ENCODE measurements at places on chromosomes 7 and 10.

- no peak for DNase-seq
Measured at GRCh38 chr10:76175533-76176165, 744.2 kb downstream of the LRMDA start.

DNA sequence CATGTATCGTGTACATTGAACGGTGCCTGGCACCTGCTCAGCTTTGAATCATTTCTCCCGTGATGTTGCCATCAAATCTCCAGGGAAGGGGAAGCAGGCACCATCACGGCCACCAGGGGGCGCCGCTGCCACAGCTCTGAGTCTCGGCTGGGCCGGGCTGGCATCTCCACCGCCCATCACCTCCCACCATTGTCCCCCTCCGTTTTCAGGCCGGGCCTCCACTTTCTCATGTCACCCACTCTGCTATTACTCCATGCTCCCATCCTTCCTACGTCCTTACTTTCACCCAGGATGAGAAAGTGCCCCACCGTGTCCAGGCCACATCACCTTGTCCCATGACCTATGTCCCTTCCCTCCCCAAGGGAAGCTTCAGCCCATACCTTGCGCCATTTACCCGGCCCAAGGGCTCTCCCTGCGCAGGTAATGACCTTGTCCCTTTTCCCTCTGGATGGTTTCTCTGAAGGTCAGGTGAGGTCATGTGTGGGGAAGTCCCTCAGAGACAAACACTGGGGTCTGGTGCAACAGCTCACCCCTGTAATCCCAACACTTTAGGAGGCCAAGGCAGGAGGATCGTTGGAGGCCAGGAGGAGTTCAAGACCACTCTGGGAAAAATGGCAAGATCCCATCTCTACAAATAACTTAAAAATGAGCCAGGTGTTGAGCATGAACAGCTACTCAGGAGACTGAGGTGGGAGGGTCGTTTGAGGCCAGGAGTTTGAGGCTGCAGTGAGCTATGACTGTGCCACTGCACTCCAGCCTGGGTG, 31.8 kb upstream of the OCM2 start:
- DNase-seq = peak; percentile 41

DNA sequence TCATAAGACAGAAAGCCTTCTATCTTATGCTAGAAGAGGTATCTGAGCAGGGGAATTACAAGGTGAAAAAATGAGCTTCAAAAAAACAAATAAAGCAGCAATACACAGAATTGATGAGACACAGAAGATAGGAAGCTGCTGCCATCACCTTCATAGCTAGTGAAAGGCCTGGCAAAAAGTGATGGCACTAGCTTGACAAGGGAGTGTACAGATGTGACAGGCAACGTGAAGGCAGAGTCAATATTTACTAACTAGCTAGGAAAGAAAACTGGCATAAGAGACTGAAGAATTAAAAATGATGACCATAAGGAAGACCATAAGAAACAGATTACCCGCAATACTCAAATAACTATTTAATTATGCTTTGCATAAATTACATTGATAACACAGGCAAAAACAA, 9.4 kb downstream of the GPR22 start:
- DNase-seq = no peak

GRCh38 chr10:7337431-7338171, 73.2 kb downstream of the SFMBT2 start:
- no peak for DNase-seq

- DNase-seq = no peak
Measured at GRCh38 chr7:124686543-124687171, 78.9 kb downstream of the GPR37 start.

DNA sequence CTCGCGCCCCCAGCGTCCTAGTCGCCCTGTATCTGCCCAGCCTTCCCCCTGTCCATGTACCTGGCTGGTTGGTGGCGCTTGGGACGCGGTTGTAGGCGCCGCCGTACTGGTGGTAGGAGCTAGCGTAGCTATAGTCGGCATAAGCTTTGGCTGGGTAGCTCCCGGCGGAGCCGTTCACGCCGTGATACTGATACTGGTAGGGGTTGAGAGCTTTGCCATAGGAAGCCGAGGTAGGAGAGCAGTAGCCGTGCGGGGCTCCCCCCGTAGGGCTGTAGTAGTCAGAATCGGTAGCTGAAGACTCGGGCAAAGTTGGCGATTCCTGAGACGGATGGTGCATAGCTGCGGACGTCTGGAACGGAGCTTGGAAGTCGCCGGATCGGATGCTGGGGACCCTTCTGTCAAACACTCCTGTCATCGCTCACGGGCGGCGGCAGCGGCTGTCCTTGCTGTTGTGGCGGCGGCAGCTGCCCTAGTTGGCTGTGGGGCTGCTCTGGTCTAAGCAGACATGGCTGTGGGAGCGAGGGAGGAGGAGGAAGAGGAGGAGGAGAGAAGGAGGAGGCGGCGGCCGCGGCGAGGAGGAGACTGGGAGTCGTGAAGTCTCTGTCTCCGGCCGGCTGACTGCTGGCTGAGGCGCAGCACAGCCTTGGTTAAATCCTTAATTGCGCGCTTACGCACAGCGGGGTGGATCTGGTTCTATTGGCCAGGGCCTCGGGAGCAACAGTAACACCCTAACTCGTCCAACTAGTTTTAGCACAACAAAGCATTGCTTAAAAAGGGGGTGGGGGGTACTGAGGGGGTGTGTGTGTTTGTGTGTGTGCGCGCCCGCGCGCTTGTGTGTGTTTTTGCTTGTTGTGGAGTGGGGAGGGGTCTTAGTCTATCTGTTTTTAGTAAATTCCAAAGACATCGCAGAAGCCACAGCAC, at the start of gene DLX5:
DLX5 (minus strand) TSS at position 623 of the 921 bp plus-strand sequence; CDS start at position 415, 208 bp downstream.
- no peak for DNase-seq

DNA sequence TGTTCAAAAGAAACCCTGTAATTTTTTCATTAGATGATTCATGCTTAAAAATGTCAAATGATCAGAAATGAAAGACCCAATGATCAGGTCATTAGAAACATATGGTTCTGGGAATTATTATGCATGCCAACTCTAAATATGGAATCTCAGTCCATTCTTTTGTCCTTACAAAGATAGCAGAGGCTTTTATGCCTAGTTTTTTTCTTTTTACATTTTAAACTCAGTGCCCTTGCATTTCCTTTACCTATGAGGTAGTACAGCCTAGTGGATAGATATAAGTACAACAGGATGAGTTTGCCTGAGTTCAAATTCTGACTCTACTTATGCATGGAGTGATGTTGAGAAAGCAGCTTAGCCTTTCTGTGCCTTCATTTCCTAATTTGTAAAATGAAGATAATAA, 392.9 kb downstream of the SUGCT start:
- no peak for DNase-seq

DNA sequence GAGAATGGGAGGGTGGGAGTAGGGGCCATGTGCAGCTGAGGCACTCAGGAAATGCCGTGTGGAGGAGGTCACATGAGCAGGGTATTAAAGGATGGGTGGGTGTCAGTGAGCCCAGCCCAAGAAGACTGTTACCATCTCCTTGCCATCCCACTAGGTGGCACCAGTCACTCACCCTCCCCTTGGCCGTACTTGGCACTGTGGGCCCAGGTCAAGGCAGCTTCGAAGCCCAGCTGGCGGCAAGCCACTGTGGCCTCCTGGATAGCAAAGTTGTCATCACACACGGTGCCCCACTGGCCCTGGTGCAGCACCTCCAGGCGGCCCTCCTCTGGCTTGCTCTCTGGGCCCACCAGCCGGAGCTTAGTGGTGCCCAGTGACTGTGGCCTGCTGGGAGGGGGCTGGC, 5.4 kb downstream of the LOXL4 start:
- DNase-seq = peak; percentile 81

DNA sequence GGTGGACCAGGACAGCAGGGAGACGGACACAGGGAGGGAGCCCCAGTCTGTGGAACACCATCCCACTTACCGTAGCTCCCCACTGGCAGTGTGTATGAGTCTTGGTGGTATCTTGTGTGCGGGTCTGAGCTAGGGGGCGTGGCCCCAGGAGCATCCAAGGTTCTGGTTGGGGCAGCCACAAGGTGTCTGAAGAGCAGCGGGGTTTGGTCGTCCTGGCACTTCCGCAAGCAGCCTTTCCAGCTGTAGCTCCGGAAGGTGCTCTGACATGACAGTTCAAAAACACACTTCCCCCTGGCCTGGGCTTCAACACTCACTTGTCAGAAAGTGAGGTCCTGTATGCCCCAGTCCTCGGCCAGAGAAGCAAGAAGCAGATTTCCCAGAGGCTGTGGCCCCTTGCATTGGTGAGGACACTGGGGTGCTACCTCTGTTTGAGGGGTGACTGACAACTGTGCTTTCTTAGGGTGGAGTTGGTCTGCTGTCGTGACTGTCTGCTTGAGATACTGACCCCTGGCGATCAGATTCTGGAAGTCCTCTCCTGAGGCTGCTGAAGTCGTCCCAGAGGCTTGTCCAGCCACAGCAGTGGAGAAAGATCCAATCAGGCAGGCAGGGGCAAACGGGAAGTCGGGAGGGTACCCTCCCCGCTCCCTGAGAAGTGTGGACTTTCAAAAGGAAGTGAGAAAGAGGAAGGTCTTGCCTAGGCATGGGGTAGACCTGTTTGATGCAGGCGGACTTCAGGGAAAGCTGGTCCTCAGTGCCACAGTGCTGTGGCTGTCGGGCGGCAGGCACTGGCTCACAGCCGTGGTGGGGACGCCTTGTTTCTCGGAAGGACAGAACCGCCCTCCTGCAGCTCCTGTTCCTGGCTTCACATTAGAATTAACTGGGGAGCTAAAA, 51.4 kb upstream of the PFKFB3 start:
- no peak for DNase-seq

DNA sequence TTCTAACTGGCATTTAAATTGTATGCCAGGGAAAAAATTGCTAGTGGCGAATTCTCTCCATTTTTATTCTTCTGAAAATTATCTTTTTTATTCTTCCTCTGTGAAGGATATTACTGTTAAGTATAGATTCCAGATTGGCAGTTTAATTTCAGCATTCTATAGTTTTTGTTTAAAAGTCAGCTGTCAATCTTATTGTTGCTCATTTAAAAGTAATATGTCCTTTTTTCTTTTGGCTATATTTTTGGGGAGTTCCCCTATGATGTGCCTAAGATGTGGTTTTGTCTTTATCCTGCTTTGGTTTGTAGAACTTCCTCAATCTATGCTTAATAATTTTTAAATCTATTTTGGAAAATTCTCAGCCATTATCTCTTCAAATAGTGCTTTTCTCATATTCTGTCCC, 135.9 kb downstream of the ARHGAP12 start:
- no peak for DNase-seq

- no peak for DNase-seq
Measured at GRCh38 chr10:120514959-120515358, 57.9 kb downstream of the PLPP4 start.

DNA sequence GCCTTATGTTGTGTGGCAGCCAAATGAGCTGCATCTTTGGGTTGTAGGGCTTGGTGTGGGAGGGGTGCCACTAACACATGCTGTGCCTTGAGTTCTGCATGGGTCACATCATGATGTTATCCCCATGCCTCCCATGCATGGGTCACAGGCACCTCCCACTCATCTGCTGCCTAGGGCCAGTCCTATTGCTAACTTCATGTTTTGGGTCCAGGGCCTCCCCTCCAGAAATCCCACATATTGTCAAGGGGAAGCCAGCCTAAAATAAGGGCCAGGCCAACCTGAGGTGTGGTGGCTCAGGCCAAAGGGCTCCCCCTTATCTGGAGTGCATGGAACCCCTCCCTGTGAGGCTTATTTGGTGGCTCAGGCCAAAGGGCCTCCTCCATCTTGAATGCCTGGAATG, 299.0 kb downstream of the RPS24 start:
- DNase-seq = no peak

GRCh38 chr10:15725603-15726002, 5.9 kb upstream of the ITGA8 start:
- no peak for DNase-seq

DNA sequence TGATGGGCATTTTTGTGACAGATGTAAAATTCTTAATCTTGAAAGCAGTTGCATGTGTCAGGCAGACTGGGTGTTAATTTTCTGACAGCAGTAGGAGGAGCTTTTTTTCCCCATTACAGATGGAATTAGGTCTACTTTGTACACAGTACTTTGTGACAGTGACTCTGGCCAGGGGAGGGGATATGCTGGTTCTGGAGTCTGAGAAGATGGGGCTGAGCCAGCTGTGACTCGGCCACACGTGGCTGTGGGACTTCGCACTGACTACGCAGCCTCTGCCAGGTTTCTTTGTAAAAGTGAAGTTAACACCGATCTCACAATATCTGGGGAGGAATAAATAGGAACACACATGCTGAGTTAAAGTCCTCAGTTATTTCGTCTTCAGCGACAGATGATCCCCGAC, 95.4 kb downstream of the MGMT start:
- no peak for DNase-seq

DNA sequence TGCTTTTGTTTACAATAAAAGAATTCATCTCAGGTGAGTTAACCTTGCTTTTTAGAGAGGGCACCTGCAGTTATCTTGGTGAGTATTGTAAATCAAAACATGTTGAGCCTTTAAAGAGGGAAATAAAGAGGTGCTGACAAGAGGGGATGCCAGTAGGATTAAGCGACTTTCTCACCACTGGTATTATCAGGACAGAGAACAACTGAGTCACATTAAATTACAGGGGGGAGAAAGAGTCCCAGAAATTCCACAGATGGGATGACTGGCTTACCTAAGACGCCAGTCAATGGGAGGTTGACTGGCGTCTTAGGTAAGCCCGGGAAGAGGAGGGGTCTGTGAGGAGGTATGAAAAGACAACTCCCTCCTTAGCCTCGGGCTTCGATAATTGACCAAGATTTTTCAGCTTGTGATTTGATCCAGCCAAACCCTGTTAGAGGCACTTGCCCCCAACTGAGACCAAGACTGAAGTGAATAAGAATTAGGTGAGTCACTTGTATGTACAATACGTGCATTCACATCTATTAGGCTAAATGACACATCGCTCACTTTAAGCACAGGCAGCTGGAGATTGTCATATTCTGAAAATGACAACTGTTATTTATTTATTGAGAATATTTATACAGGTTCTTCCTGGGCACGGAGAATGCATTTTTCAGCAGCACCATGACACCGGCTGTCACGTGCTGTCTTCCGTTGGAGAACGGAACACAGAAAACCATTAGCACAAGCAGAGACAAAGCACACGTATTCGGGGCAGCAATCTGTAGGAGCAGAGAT, 117.6 kb downstream of the SEM1 start:
- DNase-seq = no peak

DNA sequence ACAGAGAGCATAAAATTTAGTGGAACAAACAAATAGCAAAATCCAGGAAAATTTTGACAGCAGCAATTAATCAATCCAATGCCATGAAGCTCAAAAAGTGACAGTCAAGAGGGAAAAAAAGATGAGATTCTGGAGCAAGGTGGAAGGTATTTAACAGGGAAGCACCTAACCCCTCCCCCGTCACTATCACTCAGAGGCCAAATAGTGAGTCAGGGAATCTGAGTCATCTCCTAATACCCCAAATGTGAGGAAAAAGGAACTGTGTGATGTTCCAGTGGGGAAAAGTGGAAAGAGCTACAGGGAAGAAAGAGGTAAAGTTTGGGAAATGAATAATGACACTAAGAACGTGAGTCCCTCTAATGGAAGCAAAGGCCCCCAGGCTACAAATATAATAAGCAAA, 113.2 kb upstream of the PHF14 start:
- DNase-seq = no peak

DNA sequence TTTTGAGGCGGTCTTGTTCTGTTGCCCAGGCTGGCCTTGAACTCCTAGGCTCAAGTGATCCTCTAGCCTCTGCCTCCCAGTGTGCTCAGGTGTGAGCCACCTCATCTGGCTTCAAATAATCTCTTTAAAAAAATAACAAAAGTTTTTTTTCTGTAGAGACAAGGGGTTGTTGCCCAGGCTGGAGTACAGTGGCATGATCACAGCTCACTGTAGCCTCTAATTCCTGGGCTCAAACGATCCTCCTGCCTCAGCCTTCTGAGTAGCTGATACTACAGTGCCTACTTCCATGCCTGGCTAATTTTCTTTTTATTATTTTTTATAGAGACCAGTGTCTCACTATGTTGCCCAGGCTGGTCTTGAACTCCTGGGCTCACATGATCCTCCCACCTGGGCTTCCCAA, 11.7 kb downstream of the FOXK1 start:
- DNase-seq = no peak

GRCh38 chr7:44976746-44977196, 2.0 kb downstream of the MYO1G start:
- no peak for DNase-seq

Measured in gastrocnemius medialis (tissue), 4 donors.